ENCODE measurements at places on chromosomes 2 and 18.
A peak's percentile ranks its signal among the peaks of the same experiment; 100 is the strongest.

GRCh38 chr2:131413148-131413747 lies 49.3 kb upstream of the RAB6D start:
- peak; percentile 28 for DNase-seq

DNA sequence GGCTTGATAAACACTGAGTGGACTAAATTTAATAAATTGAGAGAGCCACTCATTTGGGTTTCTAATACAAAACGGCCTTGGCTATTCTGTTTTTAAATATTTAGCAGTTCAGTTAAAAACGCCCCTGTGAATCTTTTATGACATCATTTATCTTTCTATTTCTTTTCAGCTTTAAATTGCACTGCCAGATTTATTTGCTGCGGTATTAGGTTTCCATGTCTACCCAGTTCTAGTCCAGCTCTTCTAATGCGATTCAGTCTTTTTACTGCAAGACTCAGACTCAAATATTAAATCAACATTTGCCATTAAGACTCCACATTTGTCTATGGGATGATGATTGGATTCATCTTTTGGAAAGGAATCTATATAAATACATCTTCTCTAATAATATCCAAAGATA lies 2174.3 kb upstream of the PIK3C3 start:
- DNase-seq: no peak

DNA sequence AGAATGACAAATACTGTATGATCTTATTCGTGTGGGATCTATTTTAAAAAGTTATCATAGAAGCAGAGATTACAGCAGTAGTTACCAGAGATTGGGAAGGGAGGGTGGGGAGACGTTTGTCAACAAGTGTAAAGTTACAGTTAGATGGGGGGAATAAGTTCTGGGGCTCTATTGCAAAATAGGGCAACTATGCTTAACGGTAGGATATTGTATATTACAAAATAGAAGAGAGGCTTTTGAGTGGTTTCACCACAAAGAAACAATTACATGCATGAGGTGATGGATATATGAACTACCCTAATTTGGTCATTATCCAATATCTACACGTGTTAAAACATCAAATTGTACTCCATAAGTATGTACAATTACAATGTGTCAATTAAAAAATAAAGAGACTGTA lies 123.4 kb upstream of the NOSTRIN start:
- DNase-seq: no peak

- no peak for DNase-seq
Observed at GRCh38 chr2:137117385-137117784, 352.0 kb downstream of the THSD7B start.

DNA sequence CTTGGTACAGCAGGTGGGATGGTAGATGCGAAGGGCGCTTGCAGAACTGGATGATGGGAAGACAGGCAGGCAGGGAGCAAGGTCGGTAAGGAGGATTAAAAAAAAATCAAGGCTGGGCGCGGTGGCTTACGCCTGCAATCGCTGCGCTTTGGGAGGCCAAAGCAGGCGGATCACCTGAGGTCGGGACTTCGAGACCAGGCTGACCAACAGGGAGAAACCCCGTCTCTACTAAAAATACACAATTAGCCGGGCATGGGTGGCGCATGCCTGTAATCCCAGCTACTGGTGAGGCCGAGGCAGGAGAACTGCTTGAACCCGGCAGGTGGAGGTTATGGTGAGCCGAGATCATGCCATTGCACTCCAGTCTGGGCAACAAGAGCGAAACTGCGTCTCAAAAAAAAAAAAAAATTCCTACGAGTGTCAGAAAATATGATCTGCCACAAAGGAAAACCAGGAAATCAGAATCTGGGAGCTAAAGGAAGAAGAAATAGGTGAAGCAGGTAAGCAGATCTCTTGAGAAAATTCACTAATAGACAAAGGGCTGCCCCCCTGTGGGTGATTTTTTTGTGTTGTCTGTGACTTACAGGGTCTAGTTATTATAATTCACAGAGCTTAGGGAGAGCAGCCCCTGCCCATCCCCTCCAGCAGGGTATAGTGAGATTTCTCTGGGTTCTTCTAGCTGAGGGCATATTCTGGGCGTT lies 46.2 kb downstream of the C2orf42 start:
- DNase-seq: no peak

GRCh38 chr2:44237221-44237620 lies 38.1 kb upstream of the SLC3A1 start:
- no peak for DNase-seq

DNA sequence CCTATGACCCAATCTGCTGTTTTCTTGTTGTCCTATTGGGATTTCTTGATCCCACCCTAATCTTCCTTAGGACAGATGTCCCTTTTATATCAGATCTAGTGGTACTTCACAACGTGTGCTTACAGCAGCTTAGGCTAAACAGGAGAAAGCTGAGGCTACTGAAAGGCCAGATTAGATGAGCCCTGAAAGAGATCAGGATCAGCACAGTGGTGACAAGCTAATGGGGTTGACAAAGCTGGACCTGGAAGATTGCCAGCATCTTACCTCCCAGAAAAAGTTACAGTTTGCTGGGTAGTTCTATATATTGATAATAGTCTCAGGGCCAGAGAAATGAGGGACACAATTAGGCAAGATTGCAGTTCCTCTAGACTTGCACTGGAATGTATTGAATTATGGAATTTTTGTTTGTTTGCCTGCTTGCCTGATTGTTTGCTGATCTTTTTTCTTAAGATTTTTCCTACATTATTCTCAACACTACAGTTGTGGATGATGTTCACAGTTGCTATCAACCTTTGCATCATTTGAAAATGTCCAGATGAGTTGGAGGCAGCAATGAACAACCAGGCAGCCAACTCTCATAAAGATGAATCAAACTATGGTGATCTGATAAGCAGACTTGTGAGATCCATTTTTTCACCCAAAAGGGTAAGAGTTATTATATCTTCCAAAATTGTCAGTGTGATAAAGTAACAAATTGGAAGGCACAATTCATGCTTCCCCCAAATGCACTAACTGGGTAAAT lies 49.1 kb upstream of the PIK3C3 start:
- no peak for DNase-seq

DNA sequence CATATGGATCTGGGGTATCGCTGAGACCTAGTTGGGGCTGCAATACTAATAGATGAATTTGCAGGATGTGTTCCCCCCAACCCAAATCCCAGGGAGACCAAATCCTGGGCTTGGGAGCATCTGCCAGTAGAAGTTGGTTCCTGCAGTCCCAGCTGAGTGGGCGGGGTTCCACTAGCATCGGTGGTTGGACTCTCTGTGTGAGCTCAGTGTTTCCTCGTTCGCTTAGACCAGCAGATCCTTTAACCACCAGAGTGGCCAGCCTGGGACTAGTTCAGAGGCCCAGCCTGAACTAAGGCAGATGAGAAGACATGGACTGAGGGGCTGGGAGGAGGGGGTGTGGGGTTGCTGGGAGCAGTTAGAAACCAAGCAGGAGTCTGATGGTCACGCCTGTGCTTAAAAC lies 40.7 kb downstream of the PCARE start:
- no peak for DNase-seq

- DNase-seq: no peak
Observed at GRCh38 chr2:73414696-73415095, 29.1 kb downstream of the ALMS1 start.

DNA sequence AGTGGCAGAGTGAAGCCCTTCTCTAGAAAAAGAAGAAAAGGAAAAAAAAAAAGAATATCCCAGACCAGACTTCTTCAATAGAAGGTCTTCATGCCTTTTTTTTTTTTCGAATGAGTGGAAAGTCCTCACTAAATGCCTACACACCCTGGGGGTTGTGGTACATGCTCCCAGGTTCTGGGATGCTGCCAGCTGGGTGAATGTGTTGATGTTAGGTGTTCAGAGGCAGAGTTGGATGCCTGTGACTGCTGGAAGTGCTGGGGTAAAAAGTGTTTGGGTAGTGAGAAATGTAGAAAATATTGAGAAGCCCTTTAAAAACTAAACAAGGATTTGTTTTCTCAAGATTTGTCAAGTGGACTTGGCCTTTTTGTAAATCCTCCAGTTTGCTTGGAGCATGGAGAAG lies 318.6 kb downstream of the SLC4A3 start:
- no peak for DNase-seq

DNA sequence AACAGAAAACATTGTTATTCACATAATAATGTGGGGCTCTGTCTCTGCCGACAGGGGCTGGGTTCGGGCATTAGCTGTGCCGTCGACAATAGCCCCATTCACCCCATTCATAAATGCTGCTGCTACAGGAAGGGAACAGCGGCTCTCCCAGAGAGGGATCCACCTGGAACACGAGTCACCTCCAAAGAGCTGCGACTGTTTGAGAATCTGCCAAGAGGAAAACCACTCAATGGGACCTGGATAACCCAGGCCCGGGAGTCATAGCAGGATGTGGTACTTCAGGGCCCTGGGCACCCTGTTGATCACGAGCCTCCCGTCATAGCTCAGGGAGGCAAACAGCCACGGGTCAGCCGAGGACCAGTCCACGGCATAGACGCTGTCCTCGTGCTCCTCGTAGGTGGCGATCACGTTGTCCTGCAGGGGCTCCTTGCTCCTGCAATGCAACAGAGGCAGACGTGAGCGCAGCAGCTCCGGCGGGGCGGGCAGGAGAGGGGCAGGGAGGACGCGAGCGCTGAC lies 188.5 kb downstream of the EIPR1 start:
- no peak for DNase-seq

- no peak for DNase-seq
Observed at GRCh38 chr18:58800582-58800981, 64.1 kb upstream of the ZNF532 start.

DNA sequence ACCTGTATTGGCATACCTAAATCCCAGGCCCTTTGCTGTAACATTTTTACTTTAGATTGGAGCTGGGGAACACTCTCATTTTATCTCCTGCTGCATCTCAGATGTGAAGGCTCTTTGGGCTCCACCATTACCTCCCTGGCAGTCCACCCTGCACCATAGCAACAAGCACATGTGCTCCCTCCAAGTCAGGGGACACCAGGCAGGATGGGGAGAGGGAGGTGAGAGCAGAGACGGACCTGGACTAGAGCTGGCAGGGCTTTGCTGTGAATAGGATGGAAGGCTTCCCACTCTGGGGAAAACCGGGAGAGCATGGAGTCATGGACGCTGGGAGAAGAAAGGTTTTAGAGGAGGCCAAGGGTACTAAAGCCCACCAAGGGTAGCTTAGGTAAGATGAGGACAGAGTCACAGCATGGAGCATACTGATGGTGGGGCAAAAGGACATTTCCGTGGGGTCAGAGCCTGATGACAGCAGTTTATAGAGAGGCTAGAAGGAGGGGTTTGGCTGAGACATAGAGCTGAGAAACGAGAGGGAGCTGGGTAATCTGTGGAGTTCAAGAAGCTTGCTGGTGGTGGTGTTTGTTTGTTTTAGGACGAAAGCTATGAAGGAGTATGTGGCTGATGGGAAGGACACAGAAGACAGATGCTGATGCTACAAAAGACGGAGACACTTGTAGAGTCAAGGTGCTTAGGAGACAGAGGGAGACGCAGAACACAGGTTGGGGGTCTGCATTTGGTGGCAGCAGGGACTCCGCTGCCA lies 134.8 kb downstream of the COL6A3 start:
- no peak for DNase-seq

DNA sequence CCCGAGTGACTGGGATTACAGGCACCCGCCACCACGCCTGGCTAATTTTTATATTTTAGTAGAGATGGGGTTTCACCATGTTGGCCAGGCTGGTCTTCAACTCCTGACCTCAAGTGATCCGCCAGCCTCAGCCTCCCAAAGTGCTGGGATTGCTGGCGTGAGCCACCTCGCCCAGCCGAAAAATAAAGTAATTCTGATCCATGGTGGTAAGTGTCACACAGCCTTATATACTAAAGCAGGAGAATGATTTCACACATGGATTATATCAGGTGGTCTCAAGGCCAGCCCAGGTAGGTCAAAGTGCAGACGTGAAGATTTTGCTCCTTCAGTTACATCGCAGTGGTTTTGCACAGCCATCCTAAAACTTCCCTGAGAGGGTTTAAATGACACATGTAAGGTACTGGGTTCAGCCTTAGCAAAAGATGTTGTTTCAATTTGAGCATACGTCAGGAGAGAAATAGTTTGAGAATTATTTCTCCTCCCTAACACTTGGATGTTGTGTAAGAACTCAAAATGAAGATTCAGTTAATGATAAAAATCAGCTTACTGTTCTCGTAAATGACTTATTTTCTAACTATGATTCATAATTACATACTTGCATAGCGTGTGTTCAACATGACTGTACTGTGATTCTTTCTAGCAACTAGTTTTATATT lies 93.0 kb upstream of the SLC39A10 start:
- DNase-seq: peak; percentile 69

GRCh38 chr2:68997401-68997800 lies 15.6 kb upstream of the ANTXR1 start:
- DNase-seq: no peak

GRCh38 chr2:204763974-204764703 lies 218.9 kb downstream of the PARD3B start:
- DNase-seq: no peak

DNA sequence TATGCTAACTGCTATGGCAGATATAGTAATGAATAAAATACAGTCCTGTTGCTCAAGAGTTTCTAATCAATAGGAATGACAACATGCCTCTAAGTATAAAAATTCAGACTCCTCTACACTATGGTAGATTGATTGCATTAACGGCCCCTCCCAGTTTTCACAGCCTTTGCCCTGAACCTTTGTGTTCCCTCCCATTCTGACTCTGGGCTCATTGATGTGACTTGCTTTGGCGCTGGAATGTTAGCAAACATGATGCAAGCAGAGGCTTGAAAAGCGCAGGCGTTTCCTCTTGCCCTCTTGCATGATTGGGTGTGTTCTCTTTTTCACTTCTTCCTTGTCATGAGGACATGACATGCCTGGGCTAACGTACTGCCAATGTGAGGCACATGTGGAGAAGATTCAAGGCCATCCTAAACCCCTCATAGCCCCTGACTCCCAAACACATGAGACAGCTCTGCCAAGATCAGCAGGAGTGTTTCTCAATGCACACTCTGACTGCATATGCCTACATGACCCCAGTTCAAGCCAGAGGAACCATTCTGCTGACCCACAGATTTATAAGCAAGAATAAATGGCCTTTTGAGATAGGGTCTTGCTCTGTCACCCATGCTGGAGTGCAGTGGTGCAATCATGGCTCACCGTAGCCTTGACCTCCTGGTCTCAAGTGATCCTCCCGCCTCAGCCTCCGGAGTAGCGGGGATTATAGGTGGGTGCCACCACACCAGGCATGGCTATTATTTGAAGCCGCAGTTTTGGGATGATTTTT lies 49.7 kb upstream of the CD28 start:
- DNase-seq: no peak

DNA sequence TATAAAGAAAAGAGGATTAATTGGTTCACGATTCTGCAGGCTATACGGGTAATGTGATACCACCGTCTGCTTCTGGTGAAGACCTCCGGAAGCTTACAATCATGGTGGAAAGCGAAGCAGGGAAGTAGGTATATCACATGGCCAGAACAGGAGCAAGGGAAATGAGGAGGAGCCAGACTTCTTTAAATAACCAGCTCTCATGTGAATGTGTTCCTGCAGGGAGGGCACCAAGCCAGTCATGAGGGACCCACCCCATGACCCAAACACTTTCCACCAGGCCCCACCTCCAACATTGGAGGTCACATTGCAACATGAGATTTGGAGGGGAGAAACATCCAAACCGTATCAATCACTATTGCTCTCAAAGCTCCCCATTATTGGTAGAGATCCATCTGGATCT lies 61.8 kb downstream of the EFEMP1 start:
- DNase-seq: no peak

All from GM04504 (cell line).